ENCODE measurements at places on chromosomes 1 and 21. TPM values are rescaled to one million over a fixed set of nuclear protein-coding genes. Genes with fewer than 3 reads are reported as not detected.
A peak's percentile ranks its signal among the peaks of the same experiment; 100 is the strongest.

DNA sequence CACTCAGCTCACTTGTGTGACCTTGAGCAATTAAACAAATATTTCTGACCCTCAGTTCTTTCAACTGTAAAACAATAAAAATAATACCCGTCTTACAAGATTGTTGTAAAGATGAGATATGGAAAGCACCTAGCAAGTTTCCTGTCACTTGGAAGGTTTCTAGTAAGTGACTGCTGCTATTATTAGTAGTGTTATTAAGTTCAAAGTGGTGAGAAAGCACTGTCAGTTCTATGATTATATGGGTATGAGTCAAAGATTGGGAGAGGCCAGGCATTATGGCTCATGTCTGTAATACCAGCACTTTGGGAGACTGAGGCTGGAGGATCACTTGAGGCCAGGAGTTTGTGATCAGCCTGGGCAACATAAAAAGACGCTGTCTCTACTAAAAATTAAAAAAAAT lies 145.4 kb downstream of the C1orf21 start:
- no peak for DNase-seq

DNA sequence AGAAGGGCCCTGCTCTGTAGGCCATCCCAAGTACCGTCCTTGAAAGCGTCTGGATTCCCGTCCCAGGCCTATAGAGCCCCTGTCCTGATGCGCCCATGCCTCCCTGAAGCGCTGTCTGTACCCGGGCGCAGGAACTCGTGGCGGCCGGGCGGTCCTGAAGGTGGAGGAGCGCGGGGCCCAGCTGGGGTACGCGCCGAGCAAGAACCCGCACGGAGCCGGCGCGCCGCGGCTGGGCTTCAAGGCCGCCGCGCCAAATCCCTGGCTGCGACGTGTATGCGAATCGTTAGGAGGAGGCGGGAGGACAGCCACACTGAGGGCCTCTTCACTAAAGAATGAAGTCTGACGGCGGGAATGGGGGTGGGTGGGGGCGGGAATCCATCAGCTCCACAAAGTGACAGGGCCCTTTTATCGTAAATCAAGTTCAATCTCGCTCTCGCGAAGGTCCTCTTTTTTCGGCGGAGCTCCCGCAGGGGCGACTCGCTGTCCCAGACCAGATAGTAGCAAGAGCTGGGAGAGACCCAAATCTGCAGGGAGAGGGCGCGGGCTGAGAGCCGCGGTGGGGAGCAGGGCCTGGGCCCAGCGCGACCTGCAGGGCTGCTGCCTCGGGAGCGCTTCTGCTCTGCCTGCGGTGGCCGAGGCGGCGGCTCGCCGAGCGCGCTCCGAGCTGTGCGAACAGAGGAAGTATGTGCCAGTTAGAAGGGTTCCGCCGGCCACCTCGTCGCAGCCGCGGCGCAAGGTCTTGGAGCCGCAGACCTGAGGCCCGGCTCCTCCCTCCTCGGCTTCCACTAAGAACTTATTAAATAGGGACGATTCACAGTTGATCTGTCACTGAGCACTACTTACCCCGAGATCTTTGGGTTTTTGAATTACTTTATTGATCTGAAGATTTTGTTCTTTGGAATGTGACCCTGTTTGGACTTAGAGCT lies 10.4 kb downstream of the BARHL2 start:
- DNase-seq: peak; percentile 36

DNA sequence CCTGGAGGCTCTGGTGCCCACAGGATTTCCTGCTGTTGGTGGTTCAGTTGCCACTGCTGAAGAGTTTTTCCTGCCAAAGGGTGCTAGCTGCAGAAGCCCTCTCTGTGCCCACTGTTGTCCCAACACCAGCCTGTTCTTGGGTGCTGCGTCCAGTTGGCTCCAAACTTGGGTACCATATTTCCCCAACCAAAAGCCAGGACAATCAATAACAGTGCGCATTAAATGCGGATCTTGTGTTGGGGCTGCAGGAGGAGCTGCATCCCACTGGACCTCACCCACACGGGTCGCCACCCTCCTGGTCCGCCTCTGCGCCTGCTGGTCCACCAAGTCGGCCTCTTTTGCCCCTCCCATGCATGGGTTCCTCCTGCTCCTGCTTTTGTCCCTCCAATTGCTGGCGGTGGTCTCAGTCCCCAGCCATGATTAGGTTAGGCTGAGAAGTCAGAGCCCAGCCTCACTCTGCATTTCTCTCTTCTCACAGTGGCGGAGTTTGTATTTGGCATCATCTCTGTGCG lies 9.8 kb downstream of the ABCG1 start:
- DNase-seq: no peak

DNA sequence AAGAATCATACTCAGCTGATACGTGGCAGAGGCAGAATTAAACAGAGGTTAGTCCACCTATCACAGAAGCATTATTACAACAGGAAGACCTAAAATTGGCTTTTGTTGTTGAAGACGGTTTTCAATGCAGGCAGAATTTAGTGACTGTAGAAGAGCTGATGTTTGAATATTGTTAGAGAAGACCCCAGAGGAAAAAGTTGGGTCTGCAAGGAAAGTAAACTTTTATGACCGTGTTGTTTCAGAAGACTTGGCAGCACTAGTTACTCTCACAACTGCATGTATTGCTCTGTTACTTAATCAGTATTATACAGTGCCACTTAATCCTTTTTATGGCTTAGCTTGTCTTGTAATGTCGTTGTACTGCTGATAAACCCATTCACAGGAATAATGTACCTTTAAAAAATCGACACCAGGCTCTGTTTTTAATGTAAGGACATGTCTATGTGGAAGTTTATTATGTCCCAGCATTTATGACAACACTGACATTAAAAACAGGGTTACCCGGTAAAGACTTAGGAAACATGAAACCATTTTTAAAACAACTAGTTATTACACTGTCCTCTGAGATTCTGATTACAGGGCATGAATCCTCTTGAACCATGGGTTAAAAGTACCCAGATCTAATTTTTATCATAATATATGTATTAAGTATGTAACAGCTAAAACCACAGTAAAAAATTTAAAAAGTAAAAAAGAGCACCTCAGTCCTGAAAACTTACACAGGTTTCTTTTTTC lies 235.4 kb downstream of the TTLL7 start:
- no peak for DNase-seq

DNA sequence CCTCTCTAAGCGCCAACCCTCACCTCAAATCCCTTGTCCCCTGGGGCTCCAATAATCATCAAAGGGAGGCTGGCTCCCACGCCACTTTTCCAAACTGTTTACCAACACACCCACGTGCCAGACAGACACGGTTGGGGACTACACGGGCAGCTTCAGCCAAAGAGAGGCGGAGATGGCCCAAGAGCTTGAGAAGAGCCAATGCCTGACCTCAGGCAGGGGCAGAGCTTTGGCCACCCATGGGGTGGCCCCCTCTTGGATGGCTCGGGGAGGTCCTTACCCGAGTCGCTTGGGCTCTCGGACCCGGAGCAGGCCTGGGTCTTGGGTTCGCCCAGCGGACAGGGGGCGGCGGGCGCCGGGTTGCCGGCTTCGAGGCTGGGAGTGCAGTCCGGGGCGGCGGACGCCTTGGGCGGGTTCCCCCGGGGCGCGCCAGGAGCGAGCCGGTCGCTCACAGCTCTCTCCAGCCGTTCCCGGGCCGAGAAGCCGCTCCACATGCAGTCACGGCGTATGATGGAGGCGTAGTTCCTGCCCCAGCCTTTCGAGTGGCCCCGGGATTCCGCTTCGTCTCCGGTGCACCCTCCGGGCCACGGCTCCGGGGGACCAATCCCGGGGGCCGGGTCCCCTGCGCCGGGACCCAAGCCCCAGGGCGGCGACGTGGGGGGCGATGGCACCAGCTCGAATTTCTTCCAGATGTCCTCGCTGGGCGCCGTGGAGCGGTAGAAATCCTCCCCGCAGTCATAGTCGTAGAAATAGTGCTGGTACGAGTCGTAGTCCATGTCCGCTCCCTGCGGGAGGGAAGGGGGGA lies 854 bp downstream of the MYCL start:
- no peak for DNase-seq

GRCh38 chr1:211775170-211775569 lies 55.4 kb downstream of the LPGAT1 start:
- DNase-seq: no peak

GRCh38 chr1:169487561-169487960 lies 1.8 kb upstream of the SLC19A2 start:
- DNase-seq: no peak

- no peak for DNase-seq
Measured at GRCh38 chr1:1334835-1335234, 3.8 kb downstream of the TAS1R3 start.

GRCh38 chr1:116408193-116408592 lies 35.1 kb downstream of the ATP1A1 start:
- no peak for DNase-seq

CR1L gene
- not detected for total RNA-seq

GRCh38 chr1:119061700-119062099 lies 73.6 kb upstream of the TBX15 start:
- no peak for DNase-seq

TBX15 gene
- 0.82 TPM for total RNA-seq

DNA sequence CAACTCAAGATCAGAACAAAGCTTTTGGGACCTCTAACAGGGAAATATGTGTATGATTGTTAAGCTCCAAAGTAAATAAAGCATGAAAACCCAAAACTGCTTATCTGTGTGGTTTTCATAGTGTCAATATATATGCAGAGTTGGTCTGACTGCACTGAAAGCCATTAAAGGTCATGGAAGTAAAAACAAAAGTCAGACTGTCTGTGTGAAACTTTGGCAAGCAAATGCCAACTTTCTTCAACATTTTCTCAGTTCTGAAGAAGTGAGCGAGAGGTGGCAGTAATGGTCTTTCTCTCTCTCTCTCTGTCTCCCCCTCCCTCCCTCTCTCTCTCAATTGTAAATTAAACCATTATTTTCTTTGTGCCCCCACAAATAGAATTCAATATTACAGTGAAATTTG lies 100.1 kb upstream of the S1PR1 start:
- DNase-seq: no peak

DNA sequence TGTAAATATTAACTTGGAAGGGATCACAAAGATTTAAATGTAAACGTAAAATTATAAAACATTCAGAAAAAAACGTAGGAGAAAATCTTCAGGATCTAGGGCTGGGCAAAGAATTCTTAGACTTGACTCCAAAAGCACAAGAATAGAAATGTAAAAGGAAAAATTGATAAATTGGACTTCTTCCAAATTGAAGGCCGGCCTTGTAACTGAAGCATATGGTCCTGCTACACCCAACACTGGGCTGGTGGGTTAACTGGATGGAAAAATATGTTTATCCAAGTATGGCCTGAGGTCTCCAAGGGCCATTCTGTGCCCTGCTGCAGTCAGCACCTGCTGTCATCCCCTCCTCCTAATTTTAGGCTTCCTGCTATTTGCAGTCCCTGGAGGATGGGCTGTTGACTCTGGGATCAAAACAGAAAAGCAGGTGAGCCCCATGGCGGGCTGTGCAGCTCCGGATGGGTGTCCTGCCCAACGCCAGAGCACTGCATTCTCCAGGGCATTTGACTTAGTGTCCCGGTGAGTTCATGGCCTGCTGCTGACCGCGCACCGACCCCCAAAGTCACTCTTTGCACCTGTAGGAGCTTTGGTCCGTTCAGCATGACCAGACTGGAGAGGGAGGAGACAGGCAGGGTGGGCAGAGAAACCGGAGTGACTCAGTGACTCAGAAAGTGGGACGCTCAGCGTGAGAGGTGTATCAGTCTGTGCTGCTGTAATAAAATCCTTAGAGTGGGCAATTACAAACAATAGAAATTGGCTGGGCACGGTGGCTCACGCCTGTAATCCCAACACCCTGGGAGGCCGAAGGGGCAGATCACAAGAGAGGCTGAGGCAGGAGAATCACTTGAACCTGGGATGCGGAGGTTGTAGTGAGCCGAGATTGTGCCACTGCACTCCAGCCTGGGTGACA lies 6.1 kb upstream of the AIRE start:
- DNase-seq: no peak

DNA sequence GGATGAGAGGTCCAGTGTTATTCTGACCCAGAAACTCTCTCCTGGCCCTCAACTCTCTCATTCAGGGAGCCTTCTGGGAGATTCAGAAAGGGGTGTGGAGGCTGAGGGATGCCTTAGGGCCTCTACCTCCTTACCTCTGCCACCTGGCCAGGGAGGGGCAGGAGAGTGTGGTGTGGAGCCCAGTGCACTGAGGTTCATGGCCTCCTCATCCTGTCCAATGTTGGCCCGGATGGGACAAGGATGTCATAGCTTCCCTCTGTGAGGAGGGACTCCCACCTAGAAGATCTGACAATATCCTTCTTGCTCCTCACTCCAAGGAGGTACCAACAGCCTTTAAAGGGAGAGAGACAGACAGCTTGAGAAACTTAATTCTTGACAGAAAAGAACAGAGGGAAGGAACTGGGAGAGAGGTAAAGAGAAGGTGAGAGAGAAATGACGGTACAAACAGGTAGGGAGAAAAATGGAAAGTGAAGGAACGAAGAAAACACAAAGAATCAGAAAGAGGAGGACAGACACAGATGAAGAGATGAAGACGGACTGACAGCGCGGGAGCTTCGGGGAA lies 779 bp downstream of the BEND5 start:
- DNase-seq: no peak
